ENCODE measurements at places on chromosomes 3 and 15.

DNA sequence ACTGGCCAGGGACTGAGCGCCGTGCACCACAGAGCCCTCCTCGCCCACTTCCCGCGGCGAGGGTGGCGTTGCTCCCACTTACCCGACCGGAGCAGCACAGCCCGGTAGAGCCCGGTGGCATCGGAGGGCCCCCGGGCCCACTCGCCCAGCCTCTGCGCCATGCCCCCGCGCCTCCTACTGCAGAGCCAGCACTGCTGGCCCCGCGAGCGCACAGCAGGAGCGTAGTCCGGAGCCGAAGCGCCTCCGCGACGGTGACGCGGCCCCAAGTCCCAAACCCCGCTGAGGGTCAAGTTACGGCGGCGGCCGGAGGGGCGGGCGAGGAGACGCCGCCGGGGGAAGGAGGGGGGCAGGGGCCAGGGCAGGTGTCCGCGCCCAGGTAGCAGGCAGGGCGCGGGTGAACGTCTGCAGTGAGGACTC is 9.6 kb upstream of the FAM107A start:
- DNase-seq: no peak

GRCh38 chr3:46561951-46562350 is 4.2 kb downstream of the LRRC2 start:
- no peak for DNase-seq

GRCh38 chr15:80970018-80970657 is 19.5 kb downstream of the MESD start:
- DNase-seq: peak; percentile 20

GRCh38 chr3:193021506-193022010 is 103.9 kb upstream of the MB21D2 start:
- DNase-seq: no peak

GRCh38 chr15:57735431-57735830 is 28.9 kb downstream of the POLR2M start:
- DNase-seq: no peak

DNA sequence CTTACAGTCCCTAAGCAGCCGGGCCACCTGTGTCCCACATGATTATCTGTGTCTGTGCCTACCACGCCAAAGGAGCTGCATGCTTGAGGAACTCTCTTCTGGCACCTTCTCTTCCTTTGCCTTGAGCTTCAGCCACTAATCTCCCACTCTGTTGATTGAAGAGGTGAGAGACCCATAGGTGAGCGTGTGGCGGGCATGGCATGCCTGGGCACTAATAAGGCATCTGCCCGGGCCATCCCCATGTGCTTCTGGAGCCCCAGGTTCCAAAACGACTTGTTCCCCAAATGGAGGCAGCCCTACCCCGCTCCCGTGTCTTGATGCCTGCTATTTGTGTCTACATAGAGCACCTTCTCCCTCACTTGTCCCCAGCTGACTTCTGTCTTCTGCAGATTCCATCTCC is 13.0 kb downstream of the MCM2 start:
- no peak for DNase-seq

- DNase-seq: no peak
Observed at GRCh38 chr15:75861750-75862402, 18.6 kb downstream of the UBE2Q2 start.

DNA sequence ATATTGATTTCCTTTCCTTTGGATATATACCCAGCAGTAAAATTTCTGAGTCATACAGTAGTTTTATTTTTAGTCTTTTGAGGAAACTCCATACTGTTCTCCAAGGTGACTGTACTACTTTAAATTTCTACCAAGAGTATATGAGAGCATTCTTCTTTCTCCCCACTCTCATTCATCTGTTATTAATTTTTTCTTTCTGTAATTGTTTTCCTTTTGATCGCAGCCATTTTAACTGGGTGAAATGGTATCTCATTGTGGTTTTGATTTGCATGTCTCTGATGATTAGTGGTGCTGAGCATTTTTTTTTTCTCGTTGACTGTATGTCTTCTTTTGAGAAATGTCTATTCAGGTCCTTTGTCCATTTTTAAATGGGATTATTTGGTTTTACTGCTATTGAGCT is 18.3 kb upstream of the VGLL3 start:
- DNase-seq: no peak

DNA sequence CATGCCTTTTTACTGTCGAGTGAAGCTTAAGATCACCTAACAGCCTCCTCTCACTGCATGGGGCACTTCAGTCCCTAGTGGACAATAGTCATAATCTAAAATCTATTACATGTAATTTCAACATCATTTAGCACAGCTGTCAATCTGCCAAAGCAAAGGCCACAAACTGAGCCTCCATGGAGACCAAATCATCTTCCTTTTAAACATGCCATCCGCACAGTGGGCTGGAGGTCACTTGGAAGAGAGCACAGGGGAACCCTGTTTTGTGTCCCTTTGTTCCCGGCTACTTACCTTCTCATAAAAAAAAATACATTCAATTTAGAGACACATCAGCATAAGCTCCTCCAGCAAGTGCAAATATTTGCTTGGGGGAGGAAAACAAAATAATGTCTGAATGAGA is 167.3 kb downstream of the SQOR start:
- DNase-seq: no peak

GRCh38 chr3:17442332-17443049 is 299.9 kb downstream of the TBC1D5 start:
- DNase-seq: no peak

DNA sequence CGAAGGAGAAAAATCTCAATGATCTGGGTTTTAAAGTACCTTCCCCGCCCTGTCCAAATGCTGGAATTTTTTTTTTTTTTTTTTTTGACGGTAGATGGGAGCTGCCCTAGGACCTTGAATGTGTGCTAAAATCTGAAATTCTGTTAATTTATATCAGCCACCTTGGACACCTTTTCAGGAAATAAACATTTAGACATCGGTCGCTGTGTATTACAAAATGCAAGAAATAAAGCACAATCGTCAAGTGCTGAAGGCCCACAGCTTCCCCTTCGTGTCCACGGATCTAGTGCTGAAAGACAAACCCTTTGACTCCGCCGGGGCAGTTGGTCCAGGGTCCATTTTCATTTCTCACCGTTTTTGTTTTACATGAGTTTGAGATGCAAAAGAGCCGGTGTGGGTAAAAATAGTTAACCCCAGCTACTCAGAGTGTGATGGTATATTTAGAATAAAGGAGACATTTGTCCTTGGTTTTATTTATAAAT is 90.2 kb upstream of the CHD2 start:
- DNase-seq: peak; percentile 12

DNA sequence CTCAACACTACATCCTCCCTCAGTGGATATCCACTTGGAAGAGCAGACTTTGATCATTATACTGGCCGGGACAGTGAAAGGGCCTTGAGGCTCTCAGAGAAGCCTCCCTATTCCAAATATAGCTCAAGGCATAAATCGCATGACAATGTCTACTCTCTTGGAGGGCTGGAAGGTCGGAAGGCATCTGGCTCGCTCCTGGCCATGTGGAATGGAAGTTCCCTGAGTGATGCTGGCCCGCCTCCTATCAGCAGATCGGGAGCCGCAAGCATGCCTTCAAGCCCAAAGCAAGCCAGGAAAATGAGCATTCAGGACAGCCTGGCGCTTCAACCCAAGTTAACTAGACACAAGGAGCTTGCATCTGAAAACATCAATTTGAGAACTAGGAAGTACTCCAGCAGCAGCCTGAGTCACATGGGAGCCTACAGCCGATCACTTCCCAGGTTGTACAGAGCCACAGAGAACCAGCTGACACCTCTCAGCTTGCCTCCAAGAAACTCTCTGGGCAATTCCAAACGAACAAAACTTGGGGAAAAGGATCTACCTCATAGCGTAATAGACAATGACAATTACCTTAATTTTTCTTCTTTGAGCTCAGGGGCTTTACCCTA is 25.4 kb downstream of the PHLDB2 start:
- no peak for DNase-seq

DNA sequence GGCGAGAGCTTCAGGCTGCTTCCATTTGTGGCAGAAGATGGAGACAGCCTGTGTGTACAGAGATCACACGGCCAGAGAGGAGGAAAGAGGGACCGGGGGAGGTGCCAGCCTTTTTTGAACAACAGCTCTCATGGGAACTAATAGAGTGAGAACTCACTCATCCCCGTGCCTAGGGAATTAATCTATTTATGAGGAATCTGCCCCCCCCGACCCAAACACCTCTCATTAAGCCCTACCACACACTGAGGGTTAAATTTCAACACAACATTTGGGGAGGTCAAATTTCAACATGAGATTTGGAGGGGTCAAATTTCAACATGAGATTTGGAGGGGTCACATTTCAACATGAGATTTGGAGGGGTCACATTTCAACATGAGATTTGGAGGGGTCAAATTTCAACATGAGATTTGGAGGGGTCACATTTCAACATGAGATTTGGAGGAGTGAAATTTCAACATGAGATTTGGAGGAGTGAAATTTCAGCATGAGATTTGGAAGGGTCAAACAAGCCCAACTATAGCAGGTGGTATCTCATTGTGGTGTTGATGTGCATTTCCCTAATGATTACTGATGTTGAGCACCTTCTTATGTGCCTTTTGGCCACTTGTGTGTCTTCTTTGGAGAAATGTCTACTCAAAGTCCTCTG is 20.6 kb upstream of the RFTN1 start:
- no peak for DNase-seq

DNA sequence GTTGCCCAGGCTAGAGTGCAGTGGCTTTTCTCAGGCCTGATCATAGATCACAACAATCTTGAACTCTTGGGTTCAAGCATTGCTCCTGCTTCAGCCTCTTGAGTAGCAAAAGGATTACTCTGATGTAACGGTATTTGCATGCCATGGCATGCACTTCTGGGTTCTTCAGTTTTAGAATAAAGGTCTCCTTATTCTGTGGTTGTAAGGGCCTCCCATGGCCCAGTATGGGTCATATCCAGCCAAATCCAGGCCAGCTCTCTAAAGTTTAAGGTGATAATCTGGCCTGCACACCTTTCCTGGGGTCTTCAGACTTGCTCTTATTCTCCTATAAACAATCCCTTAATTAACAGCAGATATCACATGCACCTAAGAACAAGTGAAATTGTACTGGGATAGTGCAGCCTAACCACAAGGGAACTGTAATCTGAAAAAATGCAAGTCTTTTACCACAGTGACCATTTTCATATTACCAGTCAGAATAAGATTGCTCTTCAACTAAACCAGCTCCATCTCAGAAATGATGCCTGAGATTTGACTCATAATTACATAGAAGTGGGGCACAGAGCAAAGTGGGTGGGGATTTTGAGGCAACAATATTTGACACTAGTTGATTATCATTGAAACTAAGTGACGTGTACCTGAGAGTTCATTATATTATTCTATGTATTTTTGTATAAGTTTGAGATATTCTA is 25.4 kb downstream of the COMMD2 start:
- DNase-seq: no peak

DNA sequence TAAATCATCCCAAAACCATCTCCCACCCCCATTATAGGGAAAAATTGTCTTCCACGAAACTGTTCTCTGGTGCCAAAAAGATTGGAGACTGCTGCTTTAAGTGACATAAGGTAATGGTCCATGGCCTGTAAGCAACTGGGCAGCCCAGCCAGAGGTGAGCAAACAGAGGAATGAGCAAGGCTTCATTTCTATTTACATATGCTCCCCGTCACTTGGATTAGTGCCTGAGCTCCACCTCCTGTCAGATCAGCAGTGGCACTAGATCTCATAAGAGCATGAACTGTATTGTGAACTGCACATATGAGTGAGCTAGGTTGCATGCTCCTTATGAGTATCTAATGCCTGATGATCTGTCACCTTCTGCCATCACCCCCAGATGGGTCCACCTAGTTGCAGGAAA is 1159.8 kb upstream of the ALCAM start:
- no peak for DNase-seq

DNA sequence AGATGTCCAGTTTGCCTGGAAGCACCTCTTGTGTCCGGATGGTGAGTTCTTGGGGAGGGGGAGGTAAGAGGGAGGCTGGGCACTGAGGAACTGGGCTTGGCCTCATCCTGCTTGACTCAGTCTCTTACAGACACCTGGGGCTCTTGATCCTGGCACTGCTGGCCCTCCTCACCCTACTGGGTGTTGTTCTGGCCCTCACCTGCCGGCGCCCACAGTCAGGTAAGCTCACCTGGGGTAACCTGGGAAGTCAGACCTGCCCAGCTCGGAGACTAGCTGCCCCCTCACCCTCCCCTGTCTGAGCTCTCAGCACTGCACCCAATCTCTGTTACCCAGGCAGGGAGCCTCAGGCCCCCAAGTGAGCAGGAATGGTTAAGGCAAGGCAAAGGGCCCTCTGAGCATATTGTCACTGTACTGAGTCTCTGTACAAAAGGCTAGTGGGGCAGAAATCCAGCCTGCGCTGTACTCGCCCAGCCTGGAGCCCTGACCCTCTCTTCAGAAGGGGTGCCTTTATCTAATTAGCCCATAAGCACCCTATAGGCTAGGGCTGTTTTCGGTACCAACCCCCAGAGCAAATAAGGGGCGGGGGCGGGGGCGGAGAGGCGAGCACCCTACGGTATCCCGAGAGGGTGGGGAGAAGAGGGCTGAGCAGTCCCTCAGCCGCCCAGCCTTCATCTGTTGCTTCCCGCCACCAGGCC is 2.2 kb upstream of the IL17RC start:
- DNase-seq: no peak

- no peak for DNase-seq
Observed at GRCh38 chr3:197019535-197019934, 10.1 kb downstream of the MELTF start.

GRCh38 chr3:184825121-184825820 is 13.3 kb downstream of the VPS8 start:
- DNase-seq: no peak

DNA sequence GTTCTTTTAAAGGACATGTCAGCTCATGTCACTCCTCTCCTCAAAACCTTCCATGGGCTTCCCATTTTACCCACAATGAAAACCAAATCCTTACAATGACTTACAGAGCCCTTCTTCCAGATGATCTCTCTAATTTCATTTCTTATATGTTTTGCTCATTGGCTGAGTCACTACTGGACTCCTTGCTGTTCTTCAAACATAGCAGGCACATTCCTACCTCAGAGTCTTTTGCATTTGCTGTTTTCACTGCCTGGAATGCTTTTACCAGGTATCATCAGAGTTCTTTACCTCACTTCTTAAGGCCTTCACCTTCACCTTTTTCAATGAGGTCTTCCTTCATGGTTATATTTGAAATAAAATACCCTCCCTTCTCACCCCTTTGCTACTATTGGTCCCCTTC is 57.3 kb downstream of the NECTIN3 start:
- no peak for DNase-seq

- no peak for DNase-seq
Observed at GRCh38 chr3:124640635-124641306, 89.5 kb upstream of the UMPS start.

- DNase-seq: no peak
Observed at GRCh38 chr3:158403013-158403412, 168.0 kb upstream of the MLF1 start.

DNA sequence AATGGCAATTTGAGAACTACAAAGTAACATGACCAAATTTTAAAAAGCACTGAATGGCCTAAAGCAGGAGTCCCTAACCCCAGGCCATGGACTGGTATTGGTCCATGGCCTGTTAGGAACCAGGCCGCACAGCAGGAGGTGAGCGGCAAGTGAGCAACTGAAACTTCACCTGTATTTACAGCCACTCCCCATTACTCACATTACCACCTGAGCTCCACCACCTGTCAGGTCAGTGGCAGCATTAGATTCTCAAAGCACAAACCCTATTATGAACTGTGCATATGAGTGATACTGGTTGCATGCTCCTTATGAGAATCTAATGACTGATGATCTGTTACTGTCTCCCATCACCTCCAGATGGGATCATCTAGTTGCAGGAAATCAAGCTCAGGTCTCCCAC is 48.8 kb downstream of the SENP7 start:
- DNase-seq: no peak

GRCh38 chr3:72347819-72348319 is 500.4 kb downstream of the SHQ1 start:
- peak; percentile 27 for DNase-seq
